ENCODE measurements at places on chromosomes 7 and 10.

DNA sequence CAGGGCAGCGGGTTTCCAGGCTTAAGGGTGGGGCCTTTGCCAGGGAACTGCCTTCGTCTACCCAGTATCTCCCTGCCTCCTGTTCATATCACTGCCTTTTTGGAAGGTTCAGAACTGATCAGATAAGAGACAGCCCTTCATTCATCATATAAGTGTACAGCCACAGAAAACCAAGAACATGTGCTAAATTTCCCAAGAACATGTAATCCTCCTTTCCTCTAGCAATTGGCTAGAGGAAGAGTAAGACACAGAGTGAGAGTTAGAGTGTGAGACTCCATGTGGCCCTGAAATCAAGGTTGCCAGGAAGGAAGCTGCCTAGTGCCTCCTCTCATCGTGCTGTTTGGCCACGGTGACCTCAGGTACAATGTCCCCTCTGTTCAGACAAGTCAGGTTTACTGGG is 770.9 kb downstream of the TNS3 start:
- DNase-seq, result no peak

GRCh38 chr10:125661431-125661940 is 21.5 kb downstream of the TEX36 start:
- no peak for DNase-seq

DNA sequence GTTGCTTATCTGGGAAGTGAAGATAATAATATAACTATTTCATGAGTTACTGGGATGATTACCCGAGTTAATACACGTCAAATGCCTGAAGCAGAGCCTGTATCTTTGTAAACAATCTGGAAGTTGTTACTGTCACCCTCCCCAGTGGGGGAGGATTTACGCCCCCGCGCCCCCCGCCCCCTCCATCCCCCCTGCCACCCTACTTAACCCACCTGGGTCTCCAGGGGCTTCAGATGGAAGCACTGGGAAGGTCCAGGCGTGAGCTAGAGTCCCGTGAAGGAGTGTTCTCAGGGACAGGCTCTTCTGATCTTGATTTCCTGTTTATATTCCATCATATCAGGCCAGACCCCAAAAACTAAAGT is 691 bp upstream of the PPA1 start:
- DNase-seq, result no peak

GRCh38 chr7:2726316-2727018 is 38.5 kb downstream of the AMZ1 start:
- DNase-seq, result no peak

DNA sequence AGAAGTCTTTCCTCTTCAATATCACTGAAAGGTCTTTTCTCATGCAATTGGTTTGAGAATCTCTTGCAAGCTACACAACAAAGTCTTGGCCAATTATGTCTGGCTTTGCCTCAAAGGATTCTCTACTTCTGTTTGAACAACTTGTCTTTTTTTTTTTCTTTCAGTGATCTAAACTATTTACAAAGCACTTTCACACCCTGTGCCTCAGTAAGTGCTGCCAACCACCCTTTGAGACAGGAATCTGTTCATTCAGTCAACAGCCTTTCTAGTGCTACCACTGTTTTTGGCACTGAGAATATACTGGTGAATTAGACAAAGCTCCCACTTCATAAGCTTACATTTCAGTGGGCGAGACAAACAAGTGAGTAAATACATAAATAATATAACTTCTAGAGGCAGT is 26.9 kb upstream of the SDK1 start:
- no peak for DNase-seq

- no peak for DNase-seq
Observed at GRCh38 chr7:5476001-5476400, 52.4 kb upstream of the TNRC18 start.

GRCh38 chr7:77208416-77208815 is 8.8 kb upstream of the FGL2 start:
- DNase-seq, result no peak

DNA sequence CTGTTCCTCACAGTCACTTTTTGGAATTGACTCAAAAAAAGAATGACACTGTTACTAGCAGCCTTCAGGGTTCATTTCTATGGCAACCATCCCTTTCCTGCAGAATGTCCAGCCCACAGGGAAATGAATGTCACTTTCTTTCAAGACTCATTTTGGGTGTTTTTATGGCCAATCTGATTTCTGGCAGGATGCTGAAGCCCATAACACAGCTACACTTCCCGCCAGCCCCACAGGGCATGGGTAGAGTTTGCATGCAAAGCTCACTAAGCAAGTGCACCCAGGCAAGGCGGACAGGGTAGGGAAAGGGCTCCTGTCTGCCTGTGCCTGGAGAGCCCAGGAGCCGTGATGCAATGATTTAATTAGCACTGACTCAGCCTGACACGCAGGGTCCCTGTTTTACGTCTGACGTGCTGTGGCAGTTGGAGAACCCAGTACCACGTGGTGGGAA is 26.1 kb upstream of the GPAM start:
- no peak for DNase-seq

GRCh38 chr7:90945104-90945787 is 319.0 kb upstream of the FZD1 start:
- DNase-seq, result no peak

DNA sequence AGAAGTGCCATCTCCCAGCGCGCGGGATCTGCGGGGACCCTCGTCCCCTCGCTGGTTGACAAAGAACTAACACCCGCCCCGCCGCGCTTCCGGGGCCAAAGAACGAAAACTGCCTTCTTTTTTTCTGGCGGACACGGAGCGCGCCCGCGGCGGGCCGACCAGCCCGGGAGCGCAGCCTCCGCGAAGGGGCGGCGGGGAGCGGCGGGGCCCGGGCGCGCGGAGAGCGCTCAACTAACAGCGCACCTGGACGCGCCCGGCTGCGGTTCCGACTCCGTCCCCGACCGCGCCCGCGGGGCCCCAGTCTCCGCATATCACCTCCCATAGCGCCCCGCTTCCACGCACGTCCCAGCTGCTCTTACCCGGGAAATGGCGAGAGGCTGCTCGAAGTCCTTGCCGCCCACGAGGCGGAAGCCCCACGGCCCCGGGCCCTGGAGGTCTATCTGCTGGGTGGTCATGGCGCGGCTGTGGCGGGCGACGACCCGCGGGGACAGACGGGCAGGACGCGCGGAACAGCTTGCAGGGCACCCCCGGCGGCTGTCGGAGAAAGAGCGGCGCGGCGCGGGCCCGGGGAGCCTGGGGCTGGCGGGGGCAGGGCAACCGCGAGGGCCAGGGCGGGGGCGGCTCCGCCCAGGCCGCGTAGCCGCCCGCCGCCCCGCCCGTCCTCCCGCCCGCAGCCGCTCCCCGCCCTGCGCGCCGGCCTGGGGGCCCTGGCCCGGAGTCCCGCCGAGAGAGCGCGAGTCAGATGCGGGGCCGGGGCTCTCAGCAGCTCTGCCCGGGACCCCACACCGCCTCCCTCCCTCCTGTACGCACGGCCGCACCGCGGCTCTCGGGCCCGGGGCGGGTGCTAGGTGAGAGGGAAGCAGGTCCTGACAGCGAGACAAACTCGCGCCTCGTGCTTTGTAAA is at the start of gene PDLIM1:
Gene PDLIM1, minus strand, starts transcription at position 543 of the 904 bp plus-strand sequence. Its CDS starts 88 bp downstream, at position 455.
- no peak for DNase-seq

- no peak for DNase-seq
Observed at GRCh38 chr7:17055596-17055995, 173.8 kb upstream of the AGR3 start.

- DNase-seq, result no peak
Observed at GRCh38 chr7:128743112-128743772, 4.1 kb downstream of the CALU start.

GRCh38 chr10:110827875-110828274 is 43.9 kb upstream of the PDCD4 start:
- no peak for DNase-seq

DNA sequence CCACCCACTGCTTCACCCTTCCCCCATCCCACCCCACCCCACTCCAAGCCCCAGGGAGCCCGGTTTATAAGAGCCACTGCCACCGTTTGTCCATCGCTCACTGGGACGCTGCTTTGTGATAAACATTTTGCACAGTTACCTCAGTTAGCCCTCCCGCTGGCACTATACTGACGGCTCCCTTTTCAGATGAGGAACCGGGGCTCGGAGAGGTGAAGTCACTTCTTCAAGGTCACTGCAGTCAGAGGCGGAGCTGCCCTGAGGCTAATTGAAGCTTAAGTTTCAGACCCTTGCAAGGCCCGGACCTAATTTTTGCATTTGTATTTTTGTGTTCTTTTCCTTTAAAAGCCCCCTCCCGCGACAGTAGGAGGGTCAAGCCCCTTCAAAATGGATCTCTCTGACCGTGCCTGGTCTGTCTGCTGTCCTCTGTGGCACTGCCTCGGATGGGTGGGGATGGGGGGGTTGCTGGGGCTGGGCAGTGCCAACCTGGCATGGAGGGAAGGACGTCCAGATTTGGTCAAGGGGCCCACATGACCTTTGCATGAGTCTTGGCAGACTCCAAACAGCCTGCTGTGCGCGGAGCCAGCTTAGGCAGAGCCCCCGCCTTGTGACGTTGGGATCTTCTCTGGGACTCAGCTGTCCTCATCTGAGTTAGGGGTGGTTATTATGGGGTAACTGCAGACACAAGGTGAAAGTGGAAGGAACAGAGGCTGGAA is 17.7 kb upstream of the NODAL start:
- no peak for DNase-seq

- no peak for DNase-seq
Observed at GRCh38 chr7:146661435-146661834, 544.8 kb downstream of the CNTNAP2 start.

GRCh38 chr10:53005612-53006345 is 233.2 kb upstream of the MBL2 start:
- DNase-seq, result no peak

- DNase-seq, result no peak
Observed at GRCh38 chr7:55440040-55440690, 75.0 kb downstream of the LANCL2 start.

DNA sequence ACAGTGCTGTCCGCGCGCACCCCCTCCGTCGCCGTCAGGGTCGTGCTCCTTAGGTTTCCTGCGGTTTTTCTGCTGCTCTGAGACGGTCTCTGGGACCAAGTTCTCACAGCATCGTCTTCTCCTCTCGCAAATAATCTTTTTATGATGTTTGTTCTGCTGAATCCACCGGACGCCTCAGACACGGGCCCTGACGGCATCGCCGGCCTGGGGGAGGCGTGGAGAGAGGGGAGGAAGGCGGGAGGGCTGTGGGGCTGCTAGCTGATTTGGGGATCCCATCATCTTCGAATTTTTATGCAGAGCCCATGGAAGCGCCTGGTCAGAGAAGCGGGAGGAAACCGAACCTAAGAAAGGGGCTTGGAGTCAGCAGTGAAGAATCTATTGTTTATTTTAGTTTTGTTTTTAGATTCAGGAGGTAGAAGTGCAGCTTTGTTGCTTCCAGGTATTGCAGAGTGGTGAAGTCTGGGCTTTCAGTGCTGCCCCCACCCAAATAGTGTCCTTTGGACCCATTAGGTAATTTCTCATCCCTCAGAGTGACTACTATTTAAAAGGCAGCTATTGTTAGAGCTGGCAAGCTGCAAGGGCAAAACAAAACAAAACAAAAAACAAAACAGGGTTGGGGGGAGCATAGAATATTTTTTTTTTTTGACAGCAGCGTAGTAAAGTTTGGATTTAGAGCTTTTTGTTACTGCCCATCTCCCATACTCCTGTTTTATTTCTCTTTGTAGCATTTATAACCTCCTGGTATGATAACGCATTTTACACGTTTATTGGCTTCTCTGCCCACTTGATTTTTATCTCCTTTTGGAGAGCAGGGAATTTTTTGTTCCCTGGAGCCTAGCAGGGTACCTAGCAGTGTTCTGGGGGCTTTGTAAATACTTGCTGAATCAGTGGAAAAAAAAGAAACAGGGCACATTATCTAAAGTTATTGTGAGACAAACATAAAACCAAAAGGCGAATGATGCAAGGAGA is 92.6 kb downstream of the SPAG6 start:
- no peak for DNase-seq

DNA sequence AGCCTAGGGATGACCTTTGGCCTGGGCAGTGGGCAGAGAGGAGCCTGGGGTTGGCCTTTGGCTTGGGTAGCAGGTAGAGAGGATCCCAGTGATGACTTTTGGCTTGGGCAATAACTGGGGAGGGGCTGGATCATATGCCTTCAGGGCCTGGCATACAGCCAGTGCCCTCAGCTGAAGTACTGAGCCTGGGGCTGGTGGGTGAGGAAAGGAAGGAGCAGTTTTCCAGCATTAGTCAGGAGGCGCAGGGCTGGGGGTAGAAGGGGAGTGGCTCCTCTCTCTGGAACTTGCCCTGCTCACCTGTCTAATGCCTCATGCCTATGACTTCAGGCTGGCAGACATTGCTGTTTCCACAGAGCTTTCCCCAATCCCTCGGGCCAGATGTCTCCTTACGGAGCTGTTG is 15.2 kb upstream of the COMTD1 start:
- no peak for DNase-seq

GRCh38 chr10:104256335-104256961 is 1.8 kb downstream of the GSTO1 start:
- DNase-seq, result no peak

DNA sequence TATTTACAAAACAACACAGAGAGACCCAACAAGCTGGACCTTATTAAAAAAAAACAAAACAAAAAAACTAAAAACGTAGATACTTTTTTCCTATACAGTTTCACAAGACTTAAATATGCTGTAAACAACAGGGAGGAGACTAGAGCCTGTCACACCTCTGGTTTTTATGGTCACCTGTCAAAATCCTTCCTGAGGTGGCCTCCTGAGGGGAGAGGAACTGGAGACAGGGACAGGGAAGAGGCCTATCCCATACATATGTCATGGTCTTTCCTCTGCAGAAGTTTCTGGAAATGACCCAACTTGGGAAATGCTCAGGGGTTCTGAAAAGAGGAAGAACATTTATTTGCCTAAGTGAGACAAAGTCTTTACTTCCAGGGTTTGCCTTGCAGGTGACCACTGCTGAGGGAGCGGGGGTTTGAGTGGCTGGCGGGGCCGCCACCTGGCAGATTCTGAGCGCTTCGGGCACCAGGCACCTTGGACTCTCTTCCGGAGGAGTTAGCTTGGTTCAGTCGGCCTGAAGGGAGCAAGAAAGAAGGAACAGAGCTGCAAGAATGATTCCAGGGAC is 18.3 kb downstream of the CPA1 start:
- DNase-seq, result no peak

DNA sequence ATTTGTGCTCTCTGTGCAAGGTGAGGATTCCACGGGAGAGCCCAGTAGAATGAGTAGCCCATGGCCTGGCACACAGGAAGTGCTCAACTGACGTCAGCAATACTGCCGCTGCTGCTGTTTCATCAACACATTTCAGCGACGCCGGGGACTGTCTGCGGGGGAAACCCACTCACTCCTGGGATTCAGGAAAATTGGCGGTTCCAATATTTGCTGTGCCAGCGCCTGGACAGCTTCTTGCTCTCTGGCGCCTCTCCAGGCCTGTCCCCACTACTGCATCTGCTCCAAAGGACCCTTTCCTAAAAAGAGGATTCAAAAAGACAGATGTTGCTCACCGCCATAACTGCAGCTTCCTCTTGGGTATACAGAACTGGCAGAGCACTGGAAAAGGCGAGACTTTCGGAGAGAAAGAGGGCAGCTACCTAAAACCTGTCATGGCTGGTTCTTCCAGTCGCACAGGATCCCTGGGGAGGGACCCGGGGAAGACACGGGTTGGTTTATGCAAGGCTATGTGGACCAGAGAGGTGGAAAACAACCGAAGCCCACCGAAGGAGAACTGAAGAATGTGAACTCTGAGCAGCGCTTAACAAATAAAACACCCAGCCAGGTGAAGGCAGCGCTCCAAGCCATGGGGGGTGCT is 39.7 kb upstream of the ENO4 start:
- DNase-seq, result no peak
